ENCODE measurements at places on chromosomes 12 and 14.

GRCh38 chr12:26425587-26426260 is 230.4 kb downstream of the SSPN start:
- no peak for DNase-seq

DNA sequence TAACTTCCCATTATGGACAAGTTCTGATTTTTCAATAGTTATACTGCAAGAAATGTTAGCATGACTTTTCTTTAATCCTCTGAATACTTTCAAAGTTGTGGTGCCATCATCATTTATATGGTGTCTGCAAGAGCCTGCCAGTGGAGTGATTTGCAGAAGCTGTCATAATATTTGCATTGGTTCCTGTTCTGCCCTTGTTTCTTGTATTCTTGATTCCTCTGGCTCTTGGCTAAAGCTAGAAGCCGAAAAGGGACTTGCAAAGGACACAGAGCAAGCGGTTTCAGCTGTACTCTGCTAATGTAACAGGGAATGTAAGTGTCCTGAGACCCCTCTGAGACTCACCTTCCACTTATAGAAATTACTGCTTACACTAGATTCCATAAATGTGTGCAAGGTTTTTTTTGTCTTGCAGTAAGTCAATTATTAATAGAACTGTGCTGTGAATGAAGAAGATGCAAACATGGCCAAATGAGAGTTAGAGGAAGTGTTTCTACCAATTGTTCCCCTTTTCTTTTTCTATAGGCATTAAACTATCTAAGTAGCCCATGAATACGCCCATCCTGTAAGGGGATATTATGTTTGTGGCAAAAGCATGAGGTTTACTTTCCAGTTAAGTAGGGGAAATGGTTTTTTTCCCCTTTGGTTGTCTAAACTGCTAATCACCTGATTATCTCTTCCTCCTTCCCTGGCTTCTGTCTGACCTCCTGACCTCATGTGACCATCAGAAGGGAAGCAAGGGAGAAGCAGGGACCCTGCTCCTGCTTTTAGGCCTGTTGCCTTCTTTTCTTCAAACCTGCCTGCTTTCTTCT is 5.3 kb downstream of the DYRK4 start:
- DNase-seq, result no peak

GRCh38 chr12:46384451-46385309 is 12.1 kb upstream of the SLC38A2 start:
- DNase-seq, result no peak

DNA sequence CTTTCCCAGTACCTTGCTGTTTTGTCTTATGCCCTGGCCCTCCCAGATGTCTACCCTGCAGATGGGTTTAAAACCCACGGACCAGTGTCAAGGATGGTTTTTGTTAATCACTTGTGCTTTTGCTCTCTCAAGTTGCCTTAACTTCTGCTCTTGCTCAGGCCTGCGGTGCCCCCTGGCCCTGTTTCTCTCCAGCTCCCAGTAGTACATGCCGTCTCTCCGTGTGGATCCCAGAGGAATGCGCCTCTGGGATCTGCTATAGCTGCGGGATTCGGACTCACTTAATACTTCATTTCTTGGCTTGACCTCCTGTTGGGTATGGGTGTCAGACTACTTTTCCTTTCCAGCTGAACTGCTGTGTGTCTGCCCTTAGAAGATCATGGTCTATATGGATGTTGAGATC is 14.5 kb downstream of the PLEKHG3 start:
- DNase-seq, result no peak

DNA sequence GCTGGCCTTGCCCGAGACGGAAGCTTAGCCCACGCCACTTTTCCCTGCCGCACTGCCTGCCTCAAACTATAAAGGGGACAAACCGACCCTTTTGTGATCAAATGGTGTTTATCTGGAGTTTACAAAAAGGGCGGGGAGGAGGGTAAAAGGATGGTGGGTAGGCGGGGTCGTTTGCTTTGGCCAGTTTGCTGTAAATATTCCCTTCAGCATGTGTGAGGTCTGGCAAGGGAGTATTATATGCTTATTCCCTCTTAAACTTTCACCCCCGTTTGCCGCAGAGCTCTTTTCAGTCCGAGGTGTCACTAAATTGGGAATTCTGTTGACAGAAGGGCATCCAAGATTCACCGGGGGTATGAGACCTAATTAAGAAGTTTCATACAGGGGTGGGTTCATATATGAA is 3.8 kb upstream of the TBX3 start:
- no peak for DNase-seq

GRCh38 chr12:130703733-130704375 is 12.2 kb downstream of the RIMBP2 start:
- DNase-seq, result no peak

- DNase-seq, result no peak
Observed at GRCh38 chr12:95538656-95539055, 12.6 kb downstream of the USP44 start.

- DNase-seq, result no peak
Observed at GRCh38 chr12:25835385-25835784, 123.1 kb upstream of the RASSF8 start.

- DNase-seq, result no peak
Observed at GRCh38 chr12:53151039-53151438, 29.5 kb upstream of the ZNF740 start.

DNA sequence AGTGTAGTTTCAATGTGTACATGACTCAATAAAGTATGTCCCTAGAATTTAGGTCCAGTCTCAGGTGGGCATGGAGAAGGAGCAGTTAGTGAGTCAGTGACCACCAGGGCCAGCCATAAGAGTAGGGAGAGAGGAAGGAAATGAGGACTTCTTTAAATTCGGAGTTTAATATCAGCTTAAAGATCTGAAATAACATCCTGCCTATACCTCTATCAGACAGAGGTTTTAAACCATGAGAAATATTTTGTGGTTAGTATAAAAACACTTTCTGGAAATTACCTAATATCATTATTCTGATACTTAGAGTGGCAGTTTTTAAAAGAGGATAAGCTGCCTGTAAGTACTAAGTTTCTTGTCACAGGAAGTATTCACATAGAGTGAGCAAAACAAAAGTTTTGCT is 61.7 kb upstream of the ST8SIA1 start:
- DNase-seq, result no peak

GRCh38 chr12:27970401-27971120 is 2.0 kb downstream of the PTHLH start:
- DNase-seq, result no peak

DNA sequence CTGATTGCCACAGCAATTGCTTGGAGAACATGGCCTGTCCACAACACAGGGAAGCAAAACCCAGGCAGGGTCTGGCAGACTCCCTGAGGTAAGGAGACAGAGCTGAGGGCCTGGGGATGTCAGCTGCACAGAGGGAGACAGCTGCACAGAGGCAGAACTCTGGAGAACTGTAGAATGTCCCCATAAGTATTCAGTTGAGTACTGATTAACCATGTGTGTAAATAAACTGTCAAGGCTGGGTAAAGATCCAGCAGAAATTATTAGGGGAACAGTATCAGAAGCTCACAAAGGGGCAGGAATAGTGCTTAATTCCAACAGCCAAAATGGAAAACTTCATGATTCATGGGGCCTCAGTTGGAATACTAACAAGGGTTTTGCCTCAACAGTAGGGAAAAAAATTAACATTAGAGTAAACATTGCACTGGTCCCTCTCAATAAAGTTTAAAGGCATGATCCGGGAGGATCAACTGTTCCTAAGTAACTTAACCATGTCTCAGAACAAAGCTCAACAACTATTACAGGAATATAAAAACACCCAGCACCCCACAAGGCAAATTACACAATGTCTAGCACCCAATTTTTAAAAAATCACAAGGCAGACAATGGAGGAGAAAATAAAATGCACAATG is 201.3 kb upstream of the RASSF8 start:
- no peak for DNase-seq

GRCh38 chr14:95862243-95862642 is 14.4 kb upstream of the TUNAR start:
- no peak for DNase-seq

- DNase-seq, result no peak
Observed at GRCh38 chr12:49693931-49694444, 13.2 kb downstream of the FMNL3 start.

GRCh38 chr12:92529944-92530343 is 172.8 kb upstream of the PLEKHG7 start:
- no peak for DNase-seq

DNA sequence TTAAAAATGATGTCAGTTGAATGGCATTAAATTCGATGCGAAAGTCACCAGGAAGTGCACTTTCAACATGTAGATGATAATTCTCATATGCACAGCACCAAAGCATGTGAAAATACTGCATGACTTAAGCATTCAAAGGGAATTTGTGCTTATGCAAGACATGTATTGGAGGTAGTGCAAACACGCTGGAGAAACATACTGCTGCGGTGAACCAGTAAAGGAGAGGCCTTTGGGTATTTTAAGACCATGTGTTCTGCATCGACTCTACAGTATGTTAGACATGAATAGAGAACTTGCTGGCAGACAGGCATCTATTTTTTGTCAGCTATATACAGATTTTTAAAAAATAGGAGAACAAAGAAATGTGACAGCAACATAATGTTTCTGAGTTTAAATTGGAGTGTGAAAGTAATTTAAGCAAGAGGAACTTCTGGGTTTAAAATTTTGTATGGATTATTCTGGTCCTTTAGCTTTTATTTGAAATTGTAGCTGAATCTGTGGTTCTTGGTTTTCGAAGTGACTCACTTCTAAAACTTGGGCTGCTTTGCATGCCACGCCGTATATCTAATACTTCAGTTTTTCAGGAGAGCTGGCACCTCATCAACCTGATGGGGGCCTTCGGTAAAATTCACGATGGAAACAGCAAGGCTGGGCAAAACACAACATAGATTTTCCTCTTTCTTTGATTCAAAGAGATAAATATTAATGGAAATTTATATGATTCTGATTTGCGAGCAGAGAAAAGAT is 408.7 kb downstream of the APAF1 start:
- no peak for DNase-seq

GRCh38 chr14:77980475-77981321 is 180.8 kb downstream of the ADCK1 start:
- no peak for DNase-seq

Data from naive thymus-derived CD8-positive, alpha-beta T cell (primary cell).